Foreskin fibroblast (primary cell): ENCODE measurements at places on chromosomes 7 and 10.

DNA sequence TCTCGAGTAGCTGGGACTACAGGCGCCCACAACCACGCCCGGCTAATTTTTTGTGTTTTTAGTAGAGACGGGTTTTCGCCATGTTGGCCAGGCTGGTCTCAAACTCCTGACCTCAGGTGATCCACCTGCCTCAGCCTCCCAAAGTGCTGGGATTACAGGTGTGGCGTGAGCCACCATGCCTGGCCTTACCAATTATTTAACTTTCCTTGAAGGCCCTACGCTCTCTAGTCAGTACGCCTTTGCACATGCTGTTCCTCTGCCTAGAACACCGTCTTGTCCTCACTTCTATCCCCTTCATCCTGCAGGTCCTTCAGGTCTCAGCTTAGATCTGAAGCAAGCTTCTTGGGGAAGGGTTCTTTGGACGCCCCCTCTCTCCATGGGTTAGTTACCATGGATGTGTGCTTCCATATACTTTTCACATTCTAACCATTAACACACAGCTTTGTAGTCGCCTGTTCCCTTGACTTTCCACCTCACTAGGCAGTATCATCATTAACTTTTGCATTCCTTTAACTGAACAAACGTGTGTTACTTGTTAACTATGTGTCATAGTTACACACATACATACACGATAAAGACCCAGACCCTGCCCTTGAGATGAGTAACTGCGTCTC lies 592 bp upstream of the ATP6V1F start:
- no peak for DNase-seq

DNA sequence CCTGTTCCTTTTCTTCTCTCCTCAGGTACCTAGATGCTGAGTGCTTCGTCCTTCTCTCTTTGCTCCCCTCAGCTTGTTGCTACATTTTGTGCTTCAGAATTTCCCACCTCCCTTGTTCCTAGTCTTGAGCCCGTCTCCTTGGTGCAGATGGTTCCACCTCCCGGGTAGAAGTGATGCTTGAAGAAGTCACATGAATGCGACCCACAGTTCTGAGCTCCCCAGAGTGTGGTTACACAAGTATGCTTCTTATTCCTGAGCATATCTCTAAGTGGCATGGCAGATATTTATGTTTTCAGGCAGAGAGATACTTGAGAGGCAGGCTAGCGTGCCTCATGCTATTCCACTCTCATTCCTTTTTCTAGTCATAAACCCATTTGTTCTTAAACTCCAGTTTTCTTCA lies 34.0 kb downstream of the INPP5F start:
- DNase-seq, result no peak

GRCh38 chr7:81937091-81937490 lies 167.2 kb upstream of the HGF start:
- DNase-seq, result peak; percentile 20

GRCh38 chr7:86647385-86648094 lies 3.8 kb downstream of the GRM3 start:
- DNase-seq, result no peak

DNA sequence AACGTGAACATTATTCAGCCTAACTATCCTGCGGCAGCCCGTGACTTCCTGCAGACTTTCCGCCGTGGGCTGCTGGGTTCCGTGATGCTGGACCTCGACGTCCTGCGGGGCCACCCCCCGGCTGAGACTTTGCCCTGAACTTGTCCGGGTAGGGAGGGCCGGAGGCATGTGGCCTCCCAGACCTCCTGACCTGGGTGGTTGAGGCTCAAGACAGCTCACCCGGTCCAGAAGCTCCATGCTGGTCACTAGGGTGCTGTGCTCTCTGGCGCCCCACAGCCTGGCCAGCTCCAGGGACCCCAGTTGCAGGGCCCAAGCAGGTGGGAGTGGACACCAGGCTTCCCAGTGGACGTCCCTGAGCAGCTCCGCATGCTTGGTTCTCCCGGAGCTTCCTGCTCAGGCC lies 4.4 kb downstream of the SPRN start:
- no peak for DNase-seq

GRCh38 chr7:69624435-69625230 lies 26.4 kb downstream of the AUTS2 start:
- DNase-seq, result no peak

DNA sequence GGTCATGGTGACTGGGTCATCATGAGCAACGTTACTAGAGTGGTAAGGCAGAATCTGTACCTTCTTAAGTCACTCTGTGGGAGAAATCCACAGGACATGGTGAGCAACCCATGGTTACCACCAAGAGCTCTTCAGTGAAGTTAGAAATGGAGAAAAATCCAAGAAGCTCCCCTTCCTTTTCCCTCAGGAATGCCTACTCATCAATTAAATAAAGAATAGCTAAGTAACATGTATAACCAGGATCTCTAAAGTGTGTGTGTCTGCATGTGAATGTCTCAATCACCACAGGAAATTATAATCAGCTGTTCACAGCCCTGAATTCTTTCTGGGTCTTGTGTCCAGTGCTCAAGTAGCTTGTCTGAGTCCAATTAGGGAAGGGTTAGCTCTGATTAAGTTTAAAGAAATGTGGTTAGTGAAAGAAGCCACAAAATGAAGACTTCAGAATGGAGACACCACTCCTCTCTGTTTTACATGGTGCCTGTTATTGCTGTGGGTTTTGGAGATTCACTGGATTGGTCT lies 73.2 kb downstream of the SEM1 start:
- DNase-seq, result no peak

DNA sequence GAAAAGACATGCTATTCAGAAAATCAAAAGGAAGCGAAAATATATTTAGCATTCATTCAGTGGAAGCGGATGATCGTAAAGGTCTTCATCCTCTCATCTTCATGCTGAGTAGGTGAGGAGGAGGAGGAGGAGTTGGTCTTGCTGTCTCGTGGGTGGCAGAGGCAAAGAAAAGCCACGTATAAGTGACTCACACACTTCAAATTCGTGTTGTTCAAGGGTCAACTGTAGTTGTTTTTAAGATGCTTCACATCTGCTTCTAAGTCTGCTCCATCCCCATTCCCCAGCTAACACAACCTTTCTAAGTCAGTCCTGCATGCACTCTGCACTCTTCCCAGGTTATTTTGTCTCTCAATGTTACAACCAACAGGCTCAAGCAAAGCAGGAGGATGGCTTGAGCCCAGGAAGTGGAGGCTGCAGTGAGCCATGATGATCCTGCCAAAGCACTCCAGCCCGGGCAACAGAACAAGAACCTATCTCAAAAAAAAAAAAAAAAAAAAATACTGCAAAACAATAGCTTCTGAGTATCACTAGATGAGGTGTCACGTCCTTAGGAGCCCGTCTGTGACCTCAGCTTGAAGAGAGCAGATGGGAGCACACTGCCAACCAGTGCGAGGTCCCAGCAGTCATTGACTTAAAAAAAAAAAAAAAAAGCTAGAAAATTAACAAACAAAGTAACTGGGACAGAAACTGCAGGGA lies 70.5 kb downstream of the SFMBT2 start:
- DNase-seq, result no peak

DNA sequence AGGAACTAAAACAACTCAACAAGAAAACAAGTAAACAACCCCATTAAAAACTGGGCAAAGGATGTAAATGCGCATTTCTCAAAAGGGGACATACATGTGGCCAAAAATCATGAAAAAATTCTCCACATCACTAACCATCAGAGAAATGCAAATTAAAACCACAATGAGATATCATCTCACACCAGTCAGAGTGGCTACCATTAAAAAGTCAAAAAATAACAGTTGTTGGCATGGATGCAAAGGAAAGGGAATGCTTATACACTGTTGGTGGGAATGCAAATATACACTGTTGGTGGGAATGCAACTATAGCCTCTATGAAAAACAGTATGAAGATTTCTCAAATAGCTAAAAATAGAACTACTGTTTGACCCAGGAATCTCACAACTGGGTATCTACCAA lies 60.0 kb upstream of the LANCL2 start:
- DNase-seq, result no peak

DNA sequence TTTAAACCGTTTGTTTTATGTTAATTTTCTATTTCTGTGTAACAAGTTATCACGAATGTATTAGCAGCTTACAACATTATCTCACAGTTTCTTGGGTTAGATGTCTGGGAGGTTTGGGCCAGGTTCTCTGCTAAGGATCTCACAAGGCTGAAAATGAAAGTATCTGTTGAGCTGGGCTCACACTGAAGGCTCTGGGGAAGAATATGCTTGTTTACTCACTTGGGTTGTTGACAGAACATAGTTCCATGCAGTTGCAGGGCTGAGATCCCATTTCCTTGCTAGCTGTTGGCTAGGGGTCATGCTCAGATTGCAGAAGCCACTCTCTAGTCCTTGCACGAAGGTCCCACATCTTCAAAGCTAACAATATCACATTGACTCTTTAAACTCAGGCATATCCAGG lies 266.6 kb upstream of the GNAI1 start:
- no peak for DNase-seq

DNA sequence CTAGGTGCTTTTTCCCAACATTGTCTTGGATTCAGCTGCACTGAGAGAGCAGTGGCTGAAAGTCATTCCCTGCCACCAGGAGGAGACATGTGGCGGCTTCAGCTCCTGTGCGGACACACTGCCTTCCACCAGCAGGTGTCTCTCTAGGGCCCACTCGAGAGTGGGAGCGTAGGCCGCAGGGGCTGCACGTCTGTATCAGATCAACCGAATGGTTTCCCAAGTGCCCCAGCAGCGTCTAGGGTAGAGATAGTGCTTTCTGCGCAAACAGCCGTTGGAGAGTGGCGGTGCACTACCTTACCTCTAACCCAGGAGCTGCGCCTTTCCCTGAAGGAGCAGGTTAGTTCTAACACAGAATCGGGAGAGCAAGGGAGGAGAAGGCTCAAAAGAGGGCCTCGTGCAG lies 31.7 kb downstream of the PAPOLB start:
- peak; percentile 39 for DNase-seq

- DNase-seq, result peak; percentile 10
Measured at GRCh38 chr7:93119191-93119905, 1.6 kb upstream of the SAMD9 start.

DNA sequence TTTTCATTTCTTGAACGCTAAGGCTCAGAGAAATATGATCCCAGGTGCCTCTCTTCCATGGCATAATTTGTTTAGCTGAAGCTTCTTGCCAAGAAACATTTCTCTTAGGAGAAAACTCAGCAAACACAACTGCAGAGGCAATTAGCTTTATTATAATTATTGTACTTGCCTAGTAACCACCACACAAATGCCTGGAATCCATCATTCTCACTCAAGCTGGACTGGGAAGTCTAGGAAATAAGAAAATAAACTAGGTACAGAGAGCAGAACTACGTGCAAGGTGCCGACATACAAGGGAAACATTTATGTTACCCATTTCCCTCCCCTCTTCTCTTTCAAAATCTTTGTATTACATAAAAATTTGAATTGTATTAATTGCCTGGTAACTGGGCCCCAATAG lies 15.1 kb downstream of the SLC35B4 start:
- DNase-seq, result no peak

DNA sequence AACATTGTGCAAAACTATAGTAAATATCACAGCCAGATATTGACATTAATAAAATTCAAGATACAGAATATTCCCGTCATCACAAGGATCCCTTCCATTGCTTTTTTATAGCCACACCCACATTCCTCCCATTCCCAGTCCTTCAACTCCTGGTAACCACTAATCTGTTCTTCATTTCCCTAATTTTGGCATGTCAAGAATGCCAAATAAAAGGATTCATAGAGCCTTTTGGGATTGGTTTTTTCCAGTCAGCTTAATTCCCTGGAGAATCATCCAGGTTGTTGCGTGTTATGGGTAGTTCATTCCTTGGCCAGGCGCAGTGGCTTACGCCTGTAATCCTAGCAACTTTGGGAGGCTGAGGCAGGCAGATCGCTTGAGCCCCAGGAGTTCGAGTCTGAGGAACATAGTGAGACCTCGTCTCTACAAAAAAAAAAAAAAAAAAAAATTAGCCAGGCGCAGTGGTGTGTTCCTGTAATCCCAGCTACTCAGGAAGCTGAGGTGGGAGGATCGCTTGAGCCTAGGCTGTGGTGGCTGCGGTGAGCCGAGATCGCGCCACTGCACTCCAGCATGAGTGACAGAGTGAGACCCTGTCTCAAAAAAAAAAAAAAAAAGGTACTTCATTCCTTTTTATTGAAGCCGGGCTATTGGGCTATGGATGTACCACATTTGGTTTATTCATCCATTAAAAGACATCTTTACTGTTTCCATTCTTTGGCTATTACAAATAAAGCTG lies 2.7 kb downstream of the OGDH start:
- DNase-seq, result no peak

DNA sequence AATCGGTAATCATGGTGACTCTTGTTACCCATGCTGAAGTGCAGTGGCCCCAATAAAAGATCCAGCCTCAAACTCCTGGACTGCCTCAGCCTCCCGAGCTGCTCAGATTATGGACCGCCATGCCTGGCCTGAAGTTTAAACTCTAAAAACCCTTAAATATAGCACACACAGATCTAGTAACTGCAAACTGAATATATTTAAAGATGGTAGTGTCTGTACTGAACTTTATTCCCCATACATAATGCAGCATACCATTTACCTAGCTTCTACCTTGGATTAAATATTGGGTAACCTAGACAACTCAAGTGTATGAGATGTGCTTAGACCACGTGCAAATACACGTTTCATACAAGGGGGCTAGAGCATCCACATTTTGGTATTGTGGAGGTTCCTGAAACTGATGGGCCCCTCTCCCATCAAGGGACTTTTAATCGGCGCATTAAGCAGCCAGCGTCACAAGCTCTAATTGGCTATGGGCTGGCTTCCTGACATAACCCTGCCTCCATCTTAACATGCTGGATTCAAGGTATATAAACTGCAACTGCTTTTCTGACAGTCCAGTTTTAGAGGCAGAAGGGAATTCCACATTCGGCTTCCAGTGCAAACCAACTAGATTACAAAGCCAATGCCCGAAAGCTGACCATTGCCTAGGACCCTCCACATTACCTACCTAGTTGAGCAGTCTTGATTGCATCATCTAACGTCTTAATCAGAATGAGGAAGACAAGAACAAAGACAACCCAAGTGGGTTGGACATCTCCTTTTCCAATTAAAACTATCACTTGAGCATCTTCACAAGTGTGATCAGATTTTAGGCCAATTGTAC lies 13.0 kb downstream of the HNRNPA2B1 start:
- DNase-seq, result no peak

GRCh38 chr7:31323101-31323500 lies 17.4 kb downstream of the NEUROD6 start:
- no peak for DNase-seq

DNA sequence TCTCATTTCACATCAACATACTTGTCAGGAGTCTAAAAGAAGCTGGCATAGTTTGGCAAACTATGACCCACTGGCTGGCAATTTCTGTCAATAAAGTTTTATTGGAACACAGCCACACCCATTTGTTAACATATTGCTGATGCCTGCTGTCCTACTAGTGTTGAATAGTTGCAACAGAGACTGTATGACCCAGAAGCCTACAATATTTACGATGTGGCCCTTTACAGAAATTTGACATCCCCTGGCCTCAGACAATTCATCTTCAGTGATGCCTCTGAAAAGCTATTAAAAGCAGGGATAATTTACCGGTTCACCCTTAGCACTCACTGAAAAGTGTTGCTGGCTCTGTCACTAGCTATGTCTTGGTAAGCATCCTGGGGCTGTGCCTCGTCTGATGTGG lies 155.2 kb downstream of the ARID5B start:
- no peak for DNase-seq

DNA sequence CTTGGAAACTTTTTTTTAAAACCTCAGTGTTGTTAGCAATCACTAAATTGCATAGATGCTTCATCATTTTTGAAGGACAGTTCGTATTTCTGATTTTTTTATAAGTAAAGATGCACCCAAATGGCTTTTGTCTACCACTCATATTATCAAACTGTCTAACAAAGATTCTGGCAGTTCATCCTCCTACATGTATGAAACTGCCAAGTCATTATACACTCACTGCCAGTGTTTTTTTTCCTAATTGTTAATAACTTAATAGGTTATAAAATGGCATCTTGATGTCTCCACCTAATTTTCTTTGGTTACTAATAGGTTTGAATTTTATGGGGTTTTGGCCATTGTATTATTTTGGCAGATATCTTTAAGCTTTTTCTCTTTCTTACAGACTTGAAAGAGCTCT lies 77.0 kb downstream of the HTR5A start:
- DNase-seq, result no peak
